ENCODE measurements at places on chromosomes 7 and 10.

- peak; percentile 55 for DNase-seq
These were observed 54.6 kb downstream of the EEPD1 start for GRCh38 chr7:36207451-36208291.

DNA sequence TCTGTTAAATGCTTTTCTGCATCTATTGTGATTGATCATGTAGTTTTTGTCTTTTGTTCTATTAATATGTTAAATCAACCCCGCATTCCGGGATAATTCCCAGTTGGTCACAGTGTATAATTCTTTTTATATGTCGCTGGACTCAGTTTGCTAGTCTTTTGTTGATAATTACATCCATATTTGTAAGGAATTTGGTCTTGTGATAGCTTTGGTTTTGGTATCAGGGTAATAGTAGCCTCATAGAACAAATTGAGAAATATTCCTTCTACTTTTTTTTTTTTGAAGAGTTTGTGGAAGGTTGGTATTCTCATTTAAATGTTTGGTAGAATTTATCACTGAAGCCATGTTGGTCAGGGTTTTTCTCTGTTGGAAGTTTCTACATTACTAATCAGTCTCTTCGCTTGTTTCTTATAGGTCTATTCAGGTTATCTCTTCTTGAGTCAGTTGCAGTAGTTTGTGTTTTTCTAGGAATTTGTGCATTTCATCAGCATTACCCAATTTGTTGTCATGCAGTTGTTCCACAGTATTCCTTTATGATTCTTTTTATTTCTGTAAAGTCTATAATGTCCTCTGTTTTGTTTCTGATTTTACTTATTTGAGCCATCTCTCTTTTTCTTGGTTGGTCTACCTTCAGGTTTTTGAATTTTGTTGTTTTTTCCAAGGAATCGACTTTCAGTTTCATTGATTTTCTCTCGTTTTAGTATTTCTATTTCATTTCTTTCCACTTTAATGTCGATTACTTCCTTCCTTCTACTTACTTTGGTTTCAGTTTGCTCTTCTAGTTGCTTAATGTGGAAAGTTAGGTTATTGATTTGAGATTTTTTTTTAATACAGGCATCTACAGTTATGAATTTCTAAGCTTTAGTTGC lies 64.6 kb upstream of the GJD4 start:
- no peak for DNase-seq

- no peak for DNase-seq
These were observed 12.0 kb downstream of the ZNF800 start for GRCh38 chr7:127380479-127380878.

DNA sequence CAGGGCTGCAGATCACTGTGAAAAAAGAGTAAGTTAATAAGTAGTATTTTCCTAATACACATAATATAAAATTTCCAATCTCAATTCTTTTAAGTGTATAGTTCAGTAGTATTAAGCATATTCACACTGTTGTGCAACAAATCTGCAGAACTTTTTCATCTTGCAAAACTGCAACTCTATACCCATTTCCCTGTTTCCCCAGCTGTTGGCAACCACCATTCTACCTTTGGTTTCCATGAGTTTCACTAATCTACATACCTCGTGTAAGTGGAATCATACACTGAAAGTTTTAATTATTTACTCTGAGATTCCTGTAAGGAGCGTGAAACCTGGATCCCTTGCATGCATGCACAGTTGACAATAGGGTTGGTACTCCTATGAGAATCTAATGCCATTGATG lies 155.4 kb downstream of the ZPBP start:
- no peak for DNase-seq

- DNase-seq = no peak
These were observed 52.0 kb downstream of the ZNF22 start for GRCh38 chr10:45052700-45053099.

- DNase-seq = no peak
These were observed 357.7 kb downstream of the FGFR2 start for GRCh38 chr10:121240556-121240955.

DNA sequence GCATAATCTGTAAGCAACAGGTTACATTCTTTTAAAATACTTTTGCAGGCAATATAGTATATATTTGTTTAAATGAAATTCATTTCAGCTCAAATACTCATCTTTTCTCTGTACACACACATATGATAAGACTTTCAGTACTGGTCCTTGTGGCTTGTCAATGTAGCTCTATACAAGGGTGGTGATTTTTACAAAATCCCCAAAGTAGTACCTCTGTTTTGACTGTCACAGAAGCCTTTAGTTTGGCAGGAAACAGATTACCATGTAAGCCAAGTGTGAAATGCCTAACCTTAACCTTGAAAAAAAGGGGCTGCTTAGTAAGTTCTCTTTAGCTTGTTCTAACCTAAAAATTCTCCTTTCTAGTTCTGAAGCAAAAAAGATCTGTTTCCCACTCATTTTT lies 87.9 kb downstream of the KCND2 start:
- DNase-seq = no peak

- no peak for DNase-seq
These were observed 59.9 kb downstream of the CH25H start for GRCh38 chr10:89147256-89147655.

- DNase-seq = no peak
These were observed 57.2 kb downstream of the SLC16A12 start for GRCh38 chr10:89478085-89478738.

DNA sequence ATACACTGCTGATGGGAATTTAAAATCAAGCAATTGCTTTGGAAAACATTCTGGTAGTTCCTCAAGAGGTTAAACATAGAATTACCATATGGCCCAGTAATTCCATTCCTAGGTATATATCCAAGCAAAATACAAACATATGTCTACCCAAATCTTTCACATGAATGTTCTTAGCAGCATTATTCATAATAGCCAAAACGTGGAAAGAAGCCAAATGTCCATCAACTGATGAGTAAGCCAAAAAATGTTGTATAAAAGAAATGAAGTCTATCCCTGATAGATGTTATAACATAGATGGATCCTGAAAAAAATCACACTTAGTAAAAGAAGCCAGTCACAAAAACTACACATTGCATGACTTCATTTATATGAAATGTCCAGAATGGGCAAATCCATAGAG lies 893.0 kb downstream of the SORCS3 start:
- no peak for DNase-seq

GRCh38 chr7:102842284-102842683 lies 70.5 kb upstream of the LRRC17 start:
- no peak for DNase-seq

- DNase-seq = peak; percentile 75
These were observed 39.8 kb downstream of the SPOCK2 start for GRCh38 chr10:72048450-72049124.

DNA sequence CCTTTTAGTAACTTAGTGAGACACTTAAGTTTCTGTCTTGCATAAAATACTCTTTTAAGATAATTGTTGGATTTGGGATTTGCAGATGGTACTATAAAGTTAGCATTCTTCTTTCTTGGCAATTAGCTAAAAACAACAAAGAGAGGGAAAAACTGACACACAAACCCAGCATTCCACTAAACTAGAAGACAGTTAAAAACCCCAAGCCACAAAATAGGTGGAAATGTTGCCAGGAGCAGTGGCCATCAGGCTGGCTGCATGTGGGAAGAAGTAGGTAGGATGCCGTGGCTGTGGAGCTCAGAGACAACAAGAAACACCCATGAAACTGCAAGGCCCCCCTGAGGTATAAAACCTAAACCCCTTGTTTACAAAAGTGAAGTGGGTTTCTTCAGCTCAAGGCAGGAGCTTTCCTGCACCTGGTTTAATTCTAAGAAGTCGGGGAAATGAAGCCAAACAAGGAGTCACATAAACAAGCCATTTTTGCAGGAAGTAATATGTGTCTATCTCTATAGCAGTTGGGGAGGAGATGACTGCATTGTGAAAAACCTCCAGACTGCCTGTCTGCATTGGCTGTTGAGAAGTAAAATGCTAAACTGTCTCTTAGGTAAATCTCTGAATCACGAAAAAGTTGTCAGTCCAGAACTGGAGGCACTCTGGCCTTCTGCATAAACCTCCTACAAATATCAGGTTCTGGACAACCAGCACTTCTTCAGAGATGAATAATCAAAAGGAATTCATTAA lies 9.5 kb downstream of the RAB18 start:
- DNase-seq = no peak

DNA sequence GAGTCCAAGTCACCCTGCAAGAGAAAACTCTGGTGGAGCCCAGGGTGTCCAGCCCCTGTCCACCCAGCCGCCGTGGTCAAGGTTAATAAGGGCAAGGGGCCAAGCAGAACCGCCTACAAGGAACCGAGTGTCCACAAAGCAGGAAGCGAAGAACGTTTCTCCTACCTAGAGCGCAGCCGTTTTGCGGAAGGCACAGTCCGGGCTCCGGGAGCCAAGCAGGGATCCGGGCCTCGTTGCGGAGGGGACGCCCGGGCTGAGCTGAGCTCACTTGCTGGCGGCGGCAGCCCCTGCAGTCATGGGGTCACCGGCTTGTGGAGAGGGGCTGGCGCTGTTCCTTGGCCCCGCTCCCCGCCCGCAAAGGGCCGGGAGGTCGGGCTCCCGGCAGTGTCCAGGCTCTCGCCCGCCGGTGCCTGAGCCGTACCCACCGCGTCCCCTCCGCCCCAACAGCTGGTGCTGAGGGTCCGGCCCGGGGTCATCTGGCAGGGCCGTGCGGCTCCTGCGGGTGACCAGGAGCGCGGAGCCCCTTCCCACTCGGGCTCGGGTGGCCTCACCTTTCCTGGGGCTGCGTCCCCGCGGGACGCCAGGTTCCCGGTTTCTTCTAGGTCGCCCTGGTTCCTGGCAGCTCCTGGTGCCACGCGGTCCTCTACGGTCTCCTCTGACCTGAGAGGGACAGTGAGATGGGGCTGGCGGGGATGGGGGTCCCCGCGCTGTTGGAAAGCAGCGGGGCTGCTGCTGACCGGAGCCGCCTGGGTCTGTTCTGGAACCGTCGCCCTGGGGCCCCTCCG lies 14.0 kb upstream of the ZNF273 start:
- peak; percentile 15 for DNase-seq

GRCh38 chr7:139482662-139483466 lies 609 bp downstream of the KLRG2 start:
- DNase-seq = no peak

GRCh38 chr7:114062810-114063209 lies 144.0 kb upstream of the PPP1R3A start:
- DNase-seq = no peak
